NCI-H524 (cell line): ENCODE measurements at places on chromosomes 16 and 17.
A peak's percentile ranks its signal among the peaks of the same experiment; 100 is the strongest.

DNA sequence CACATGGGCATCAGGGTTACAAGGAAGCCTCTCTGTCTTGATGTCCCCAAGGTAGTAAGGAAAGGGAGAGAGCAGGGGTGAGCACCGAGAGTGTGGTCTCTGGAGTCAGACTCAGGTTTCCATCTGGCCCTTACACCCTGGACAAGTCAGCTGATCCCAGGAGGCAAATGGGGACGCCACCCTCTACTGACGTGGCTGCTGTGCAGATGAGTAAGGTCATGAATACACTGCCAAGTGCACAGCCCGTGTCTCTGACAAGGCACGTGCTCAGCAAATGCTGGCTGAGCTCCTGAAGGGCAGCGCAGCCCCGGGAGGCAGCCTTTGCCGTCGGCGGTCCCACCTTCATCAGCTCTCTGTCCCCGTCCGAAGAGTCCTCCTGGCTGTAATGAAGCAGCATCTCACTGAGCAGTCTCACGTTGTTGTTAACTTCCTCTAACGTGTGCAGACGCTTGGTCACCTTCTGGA is 19.4 kb downstream of the GGA3 start:
- no peak for DNase-seq

DNA sequence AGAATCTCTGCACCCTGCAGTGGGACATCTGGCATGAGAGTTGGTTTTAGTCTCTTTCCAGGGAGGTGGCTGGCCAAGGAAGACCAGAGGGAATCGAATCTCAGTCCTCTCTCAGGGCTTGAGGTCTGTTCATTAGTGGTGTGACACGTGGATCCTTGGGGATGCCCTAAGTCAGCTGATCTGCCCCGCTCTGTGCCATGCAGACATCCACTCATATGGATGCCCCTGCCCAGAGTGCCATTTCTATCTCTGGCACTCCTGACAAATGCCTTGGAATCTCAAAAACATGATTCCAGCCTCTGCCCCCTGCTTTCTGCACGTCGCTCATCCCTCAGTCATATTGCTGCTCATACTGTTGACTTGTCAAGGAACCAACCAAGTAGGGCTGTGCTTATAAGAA is 38.8 kb downstream of the WSCD1 start:
- DNase-seq, result no peak

DNA sequence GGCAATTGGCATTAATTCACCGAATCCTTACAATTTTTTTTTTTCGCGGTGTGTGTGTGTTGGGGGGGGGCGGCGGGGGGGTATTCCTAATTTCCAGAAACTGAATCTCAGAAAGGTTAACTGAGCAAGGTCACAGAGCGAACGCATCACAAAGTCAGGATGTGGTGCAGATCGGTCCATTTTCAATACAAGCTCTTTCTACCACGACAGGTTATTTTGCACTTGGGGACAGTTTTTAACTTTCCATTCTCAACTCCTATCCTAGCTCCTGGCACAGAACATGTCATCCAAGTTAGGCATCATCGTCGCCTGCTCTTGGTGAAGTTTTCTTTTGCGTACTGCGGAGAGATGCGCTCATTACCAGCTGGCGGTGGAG is 15.4 kb upstream of the ERN1 start:
- DNase-seq, result no peak

- DNase-seq, result no peak
Measured at GRCh38 chr17:5379351-5380107, 39.9 kb downstream of the NUP88 start.

DNA sequence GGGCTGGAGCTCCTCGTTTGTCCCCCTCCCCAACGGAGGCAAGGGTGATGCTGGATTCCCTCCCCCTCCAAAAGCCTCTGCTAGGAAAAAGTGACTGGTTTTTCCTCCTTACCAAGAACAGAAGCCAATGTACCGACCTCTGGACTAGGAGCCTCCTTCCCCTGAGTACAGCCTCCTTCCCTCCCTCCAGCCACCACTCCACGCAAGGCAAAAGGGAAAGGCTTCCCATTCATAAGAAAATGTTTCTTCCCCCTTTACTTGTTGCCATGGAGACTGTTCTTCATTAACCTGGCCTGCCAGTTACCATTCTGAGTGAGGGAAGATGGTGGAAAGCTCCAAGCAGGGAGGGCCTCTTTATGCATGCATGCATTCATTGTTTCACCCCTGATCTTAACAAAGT is 4.3 kb upstream of the PIMREG start:
- DNase-seq, result no peak

GRCh38 chr16:70685938-70686375 is at the start of gene MTSS2:
TSS of gene MTSS2 (minus strand) at chr16:70686053. CDS start at chr16:70685791, 262 bp downstream.
- DNase-seq, result peak; percentile 84

DNA sequence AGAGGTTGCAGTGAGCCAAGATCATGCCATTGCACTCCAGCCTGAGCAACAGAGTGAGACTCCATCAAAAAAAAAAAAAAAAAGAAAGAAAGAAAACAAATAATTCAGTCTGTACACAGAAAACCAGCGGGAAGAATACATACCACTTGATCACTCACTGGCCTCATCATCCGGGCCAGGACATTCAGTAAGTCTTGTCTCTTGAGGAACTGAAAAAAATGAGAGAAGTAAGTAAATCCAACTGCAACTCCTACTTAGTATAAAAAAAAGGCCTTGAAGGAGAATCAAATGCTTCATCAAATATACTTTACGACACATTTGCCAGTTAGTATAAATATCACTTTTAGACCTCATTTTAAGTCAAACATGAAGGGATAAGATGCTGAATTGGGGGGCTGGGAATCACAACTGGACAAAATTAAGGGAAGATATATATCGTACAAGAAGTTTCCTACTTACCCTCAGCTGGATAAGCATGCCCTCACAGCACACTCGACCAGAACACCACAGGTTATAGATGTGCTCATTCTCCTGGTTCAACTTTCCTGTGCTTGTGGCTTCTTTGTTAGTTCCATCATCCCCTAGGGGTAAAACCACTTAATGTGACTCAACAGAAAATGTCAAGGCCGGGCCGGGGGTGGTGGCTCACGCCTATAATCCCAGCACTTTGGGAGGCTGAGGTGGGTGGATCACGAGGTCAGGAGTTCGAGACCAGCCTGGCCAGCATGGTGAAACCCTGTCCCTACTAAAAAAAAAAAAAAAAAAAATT is 12.4 kb downstream of the CCDC47 start:
- no peak for DNase-seq

DNA sequence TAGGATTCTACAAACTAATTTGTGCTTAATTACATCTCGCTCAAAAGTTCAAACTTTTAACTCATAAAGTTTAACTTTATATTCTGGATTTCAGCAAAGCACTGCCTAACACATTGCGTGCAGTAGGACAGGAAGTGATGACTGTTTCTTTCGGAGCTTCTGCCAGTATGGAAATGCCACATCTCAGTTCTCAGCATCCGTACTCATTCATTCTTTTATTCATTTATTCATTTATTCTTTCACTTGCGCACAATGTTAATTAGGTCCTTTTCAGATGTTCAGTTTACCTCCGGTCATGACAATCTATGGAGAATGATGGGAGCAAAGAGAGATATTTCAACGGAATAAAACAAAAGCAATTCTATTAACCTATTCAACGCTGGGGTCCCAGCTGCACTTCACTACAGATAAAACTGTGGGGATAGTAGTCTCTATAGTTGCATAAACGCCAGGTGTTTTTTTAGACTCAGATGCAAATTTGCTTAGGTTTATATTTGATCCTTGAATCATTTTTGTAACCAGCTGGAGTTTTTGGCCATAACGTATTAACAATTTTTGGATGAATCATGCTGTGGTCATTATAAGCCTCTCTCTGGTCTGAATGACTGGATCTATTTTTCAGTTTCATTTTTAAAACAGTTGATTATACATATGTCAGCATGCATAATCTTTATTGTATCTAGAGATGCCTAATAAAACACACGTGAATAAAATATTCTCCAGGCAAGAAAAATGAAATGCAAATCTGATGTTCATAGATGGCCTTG is 143.9 kb downstream of the KCNJ2 start:
- no peak for DNase-seq

DNA sequence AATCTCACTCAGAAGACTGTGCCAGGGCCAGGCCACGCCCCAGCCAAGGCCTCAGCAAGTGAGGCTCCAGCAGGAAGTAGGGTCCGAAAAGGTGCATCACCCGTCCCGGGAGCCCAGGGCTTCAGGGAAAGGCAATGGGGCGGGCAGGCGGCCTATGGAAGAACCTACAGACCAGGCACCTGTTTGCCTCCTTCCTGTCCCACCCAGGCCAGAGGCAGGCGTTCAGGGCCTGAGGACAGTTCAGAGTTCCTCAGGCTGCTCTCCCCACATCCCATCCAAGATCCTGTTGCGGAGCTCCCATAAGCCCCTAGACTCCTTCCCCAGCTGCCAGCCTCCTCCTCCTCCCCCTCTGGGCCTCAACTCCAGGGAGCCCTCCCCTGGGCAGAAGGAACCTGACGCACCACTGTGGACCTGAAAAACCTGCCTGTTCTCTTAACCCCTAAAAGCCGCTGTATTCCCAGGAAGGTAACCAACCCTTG is 2.3 kb downstream of the CLUH start:
- DNase-seq, result no peak

GRCh38 chr16:61829631-61830030 is 206.6 kb downstream of the CDH8 start:
- no peak for DNase-seq

- peak; percentile 82 for DNase-seq
Measured at GRCh38 chr17:41801374-41802271, 10.1 kb downstream of the P3H4 start.

DNA sequence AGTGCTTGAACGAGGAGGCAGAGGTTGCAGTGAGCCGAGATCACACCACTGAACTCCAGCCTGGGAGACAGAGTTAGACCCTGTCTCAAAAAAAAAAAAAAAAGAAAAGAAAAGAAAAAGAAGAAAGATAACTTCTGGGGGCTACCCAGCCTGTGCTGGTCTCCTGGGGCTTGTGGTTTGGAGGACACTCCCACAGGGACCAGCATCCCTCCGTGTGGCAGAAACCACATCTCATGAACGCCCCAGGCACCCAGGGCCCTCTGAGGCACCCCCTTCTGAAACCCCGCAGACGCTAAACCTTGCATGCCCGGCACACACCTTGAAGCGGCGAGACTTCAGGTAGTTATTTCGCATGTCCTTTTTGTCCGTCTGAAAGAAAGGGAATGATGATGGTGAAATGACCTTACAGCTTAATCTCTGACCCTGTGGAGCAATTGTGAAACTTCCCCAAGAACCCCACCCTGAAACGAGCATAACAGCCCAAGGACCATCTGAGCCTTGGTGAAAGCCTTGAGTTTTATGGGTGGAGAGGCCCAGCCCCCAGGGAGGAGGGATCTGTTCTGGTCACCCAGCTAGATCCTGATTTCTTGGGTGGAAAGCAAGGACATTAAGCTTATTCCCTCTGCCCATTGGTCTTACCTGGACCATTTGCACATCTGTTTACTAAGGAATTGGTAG is 55.0 kb downstream of the CNGB1 start:
- DNase-seq, result no peak
